ENCODE measurements at places on chromosomes 11 and 22.

DNA sequence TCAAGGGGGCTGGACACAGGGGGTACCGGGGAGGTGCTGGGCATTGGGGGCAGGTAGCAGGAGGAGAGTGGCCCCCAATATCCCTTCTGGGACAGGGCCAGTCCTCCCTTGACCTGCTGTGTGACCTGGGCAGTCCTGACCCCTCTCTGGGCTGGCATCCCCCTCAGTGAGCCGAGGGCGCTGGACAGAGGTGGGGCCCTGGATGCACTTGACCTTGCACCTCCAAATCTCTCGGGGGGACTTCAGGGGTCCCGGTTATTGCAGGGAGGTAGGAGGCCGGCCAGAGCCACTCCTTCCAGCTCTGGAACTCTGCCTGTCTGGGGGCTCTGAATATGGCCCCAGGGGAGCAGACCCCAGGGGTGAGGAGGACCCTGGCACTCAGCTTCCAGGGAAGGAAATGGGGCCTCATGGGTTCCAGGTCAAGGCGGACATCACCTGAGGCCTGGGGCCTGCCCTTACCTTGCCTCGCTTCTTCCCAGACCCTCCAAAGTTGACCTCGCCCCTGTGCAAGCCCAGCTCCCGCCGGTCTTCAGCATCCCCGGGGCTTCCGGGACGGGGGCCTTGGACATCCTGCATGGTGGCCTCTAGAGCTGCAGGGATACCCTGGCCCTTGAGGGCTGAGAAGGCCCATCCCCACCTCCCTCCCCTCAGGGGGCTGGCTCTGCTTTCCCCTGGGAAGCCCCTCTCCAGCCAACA, 21.7 kb downstream of the TRPM5 start:
- DNase-seq, result no peak

DNA sequence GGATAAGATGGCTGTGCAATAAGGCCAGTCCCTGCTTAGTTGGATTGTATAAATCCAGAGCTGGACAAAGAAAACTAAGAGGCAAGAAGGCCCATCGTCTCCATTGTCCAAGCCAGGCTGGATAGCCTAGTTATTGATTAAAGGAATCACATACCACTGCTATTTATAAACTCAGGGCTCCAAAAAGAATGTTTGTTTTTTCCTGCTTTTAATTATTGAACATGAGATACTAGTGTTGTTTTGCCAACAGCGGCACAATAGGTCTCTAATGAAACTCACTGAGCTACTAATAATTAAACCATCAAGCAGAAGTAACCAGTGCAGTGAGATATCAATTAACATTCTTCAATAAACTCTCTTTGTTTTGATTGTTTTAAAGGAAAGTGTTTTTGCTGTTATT, 259.7 kb downstream of the INSC start:
- DNase-seq, result no peak

- no peak for DNase-seq
Observed at GRCh38 chr22:29388759-29389090, 355 bp upstream of the AP1B1 start.

GRCh38 chr11:134510233-134511040, 98.4 kb upstream of the B3GAT1 start:
- no peak for DNase-seq

- no peak for DNase-seq
Observed at GRCh38 chr11:78284260-78284659, 95.5 kb downstream of the USP35 start.

GRCh38 chr11:83827940-83828554, 541.9 kb upstream of the CCDC90B start:
- peak; percentile 52 for DNase-seq

GRCh38 chr11:10609636-10610035, 41.2 kb upstream of the LYVE1 start:
- no peak for DNase-seq

DNA sequence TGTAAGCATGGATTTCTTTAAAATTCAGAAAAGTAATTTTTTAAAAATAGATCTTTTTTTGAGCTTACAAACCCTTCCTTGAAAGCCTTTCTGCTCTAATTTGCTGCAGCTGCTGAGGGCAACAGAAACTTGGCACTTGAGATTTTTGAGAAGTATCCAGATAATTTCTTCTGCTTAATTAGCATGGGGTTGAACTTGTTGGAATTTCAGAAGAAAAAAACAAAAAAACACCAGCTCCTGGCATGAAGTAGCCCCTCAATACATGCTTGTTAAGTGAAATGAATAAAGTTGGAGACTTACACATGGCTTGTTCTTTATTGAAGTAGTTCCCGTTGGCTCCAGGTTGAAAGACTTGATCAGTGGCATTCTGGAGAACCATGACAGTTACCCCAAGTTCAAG, 331.4 kb upstream of the RAG2 start:
- no peak for DNase-seq

DNA sequence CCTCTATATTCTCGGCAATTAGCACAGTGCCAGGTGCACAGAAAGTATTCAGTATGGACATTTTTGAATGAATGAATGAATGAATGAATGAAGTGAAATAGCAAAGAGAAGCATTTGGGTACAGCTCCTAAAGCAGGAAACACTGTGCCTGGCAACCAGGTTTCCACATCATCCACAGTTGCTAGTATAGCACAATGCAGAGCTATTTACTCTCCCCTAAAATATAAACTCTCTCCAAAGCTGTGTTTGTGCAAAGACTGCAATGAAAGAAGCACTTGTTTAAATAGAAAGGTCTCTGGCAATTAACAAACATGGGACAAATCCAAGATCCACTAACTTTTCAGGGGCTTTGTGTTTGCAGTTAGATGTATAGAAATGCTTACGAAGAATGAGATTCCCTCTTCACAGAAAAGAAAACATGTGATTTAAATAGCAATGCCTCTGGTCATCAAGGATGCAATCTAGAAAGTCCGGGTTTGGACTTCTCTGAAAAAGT, 103.0 kb upstream of the OPCML start:
- no peak for DNase-seq

DNA sequence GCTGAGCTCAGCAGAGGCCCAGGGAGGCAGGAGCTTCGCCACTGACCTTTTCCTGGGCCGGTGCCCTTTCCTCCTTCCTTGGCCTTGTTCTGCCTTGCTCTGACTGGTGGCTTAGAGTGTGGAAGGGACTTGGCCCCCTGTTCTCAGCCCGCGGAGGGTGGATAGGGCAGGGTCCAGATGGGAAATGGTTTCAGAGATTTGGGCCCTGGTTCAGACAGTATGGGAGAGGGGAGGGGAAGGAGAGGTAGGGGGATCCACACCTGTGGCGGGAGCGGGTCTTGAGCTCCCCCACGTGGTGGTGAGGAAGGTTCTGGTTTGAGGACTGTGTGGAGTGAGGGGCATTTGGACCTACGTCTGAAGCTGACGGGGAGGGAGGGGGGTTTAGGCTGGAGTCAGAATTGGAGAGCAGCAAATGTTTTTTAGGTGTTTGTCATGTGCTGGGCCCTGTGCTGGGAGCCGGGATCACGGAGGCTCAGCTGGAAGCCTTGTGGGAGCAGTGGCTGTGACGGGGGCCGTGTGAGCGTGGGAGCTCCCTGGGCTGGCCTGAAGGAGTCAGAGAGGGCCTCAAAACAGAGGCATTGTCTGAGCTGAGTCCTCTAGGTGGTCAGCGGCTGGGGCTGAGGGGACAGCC, 27.2 kb downstream of the SHANK3 start:
- DNase-seq, result no peak

DNA sequence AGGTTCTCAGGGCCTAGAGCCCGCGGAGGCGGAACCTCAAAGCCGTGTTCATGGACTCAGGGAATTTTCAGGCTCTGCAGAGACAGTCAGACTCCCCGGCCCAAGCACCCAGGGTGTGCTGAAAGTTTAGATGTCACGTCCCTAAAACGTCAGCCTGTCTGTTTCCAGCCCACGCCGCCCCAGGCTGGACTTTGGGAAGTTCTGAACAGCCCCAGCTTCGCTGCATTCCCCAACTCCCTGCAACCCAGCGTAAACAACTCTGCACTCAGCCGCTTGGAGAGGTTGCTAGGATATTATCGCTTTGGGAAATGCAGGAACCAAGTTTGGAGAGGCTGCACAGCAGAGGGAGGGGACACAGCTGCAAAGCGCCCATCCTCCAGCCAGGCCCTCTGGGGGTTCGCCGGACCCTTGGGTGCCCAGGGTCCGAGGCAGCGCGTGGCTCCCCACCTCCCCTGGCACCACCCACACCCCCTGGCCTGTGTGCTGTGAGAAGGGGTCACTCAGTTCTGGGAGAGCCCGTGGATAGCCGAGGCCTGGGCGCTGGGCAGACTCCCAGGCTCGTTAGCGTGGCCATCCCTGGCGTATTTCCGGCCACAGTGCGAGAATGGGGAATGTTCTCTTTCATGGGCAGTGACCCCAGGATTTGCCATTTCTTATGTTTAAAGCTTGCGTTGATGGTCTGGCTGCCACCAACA, 120.5 kb upstream of the FGF3 start:
- no peak for DNase-seq

GRCh38 chr11:2741377-2742131, 41.8 kb upstream of the KCNQ1OT1 start:
- peak; percentile 8 for DNase-seq

GRCh38 chr11:107184986-107185385, 166.7 kb upstream of the GUCY1A2 start:
- no peak for DNase-seq

- no peak for DNase-seq
Observed at GRCh38 chr11:7186190-7186589, 65.5 kb upstream of the SYT9 start.

DNA sequence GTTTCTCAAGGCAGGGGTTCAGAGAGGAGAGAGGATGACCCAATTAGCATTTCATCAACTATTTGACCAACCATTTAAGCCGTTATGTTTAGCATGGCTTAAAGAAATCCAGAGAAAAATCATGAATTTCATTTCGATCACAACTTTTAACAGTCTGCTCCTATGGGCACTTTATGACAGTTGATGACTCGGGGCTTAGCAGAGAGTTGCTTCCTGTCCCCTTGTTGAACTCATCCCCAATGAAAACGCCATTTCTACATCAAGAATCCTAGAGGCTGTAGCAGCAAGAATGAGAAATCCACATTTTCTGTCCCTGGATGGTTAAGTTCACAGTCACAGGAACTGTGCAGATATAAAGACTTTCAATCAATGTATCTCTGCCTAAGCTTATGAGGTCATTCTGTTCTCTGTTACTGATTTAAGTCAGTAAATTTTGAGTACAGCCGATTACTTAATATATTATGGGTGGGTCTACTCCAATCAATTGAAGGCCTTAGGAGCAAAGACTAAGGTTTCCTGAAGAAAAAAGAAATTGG, 81.1 kb downstream of the BDNF start:
- no peak for DNase-seq

DNA sequence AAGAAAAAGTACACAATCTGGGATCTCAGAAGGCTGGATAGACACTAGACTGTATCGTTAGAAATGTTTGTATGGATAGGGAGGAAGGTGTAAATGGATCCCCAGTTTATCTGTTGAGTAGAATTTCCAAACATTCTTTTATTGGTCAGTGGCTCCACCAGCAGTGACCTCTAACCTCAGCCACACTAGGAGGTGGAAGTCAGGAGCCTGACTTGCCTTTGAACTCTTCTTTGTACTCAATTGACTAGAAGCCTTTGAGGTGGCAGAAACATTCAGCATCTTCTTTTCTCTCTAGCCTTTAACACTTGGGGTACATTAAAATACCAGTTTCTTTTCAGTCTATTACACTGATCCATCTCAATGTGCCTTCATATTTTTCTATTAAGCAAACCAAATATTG, 39.1 kb downstream of the EXT2 start:
- DNase-seq, result no peak

DNA sequence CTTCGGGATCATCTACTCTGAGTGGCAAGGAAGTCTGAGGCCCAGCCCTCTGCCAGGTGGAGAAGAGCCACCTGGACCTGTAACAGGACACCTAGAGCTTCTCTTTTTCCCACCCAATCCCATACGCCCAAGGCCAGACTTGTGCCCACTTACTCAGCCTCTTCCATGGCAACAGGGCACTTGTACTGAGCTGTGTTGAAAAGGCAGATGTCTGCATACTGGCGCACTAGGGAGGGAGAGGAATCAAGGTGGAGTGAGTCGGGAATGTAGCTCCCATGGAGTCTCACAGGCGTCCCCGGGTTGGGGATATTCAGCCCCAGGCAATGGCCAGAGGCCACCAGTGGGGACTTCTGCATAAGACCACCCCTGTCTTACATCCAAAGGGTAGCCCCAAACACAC, 36.1 kb downstream of the TPBGL start:
- no peak for DNase-seq

DNA sequence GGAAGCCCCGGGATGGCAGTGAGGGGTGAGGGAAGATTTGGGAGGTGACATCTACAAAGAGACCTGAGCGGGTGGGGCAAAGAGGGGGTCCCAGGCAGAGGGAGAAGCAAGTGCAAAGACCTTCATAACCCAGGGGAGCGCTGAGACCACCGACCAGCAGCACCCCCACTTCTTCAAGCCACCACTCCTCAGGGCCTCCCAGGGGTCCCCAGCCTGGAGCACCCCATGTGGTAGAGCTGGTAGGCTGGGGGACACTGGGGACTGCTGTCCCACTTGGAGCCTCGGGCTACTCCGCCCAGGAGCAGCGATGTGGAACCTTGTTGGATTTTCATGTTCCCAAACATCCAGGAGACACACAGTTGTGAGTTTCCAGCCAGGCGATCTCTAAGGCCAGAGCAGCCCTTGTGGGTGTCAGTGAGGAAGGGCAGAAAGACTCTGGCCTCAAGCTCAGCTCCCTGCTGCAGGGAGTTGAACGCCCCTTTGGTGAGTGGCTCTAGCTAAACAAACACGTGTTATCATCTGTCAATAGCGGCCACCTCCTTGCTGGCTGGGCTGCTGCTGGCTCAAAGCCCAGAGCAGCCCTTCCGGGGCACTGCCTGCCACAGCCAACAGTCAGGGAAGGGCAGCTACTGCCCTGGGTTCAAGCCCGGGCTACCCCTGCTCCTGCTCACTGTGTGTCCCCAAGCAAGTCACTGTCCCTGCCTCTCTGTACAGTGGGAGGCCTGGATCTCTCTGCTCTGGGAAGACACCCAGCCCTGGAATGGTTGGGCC, 25.7 kb upstream of the CHKA start:
- peak; percentile 16 for DNase-seq

- peak; percentile 87 for DNase-seq
Observed at GRCh38 chr22:49657275-49657973, 170.2 kb downstream of the BRD1 start.

- DNase-seq, result peak; percentile 34
Observed at GRCh38 chr22:42269432-42270175, 849 bp downstream of the TCF20 start.
